ENCODE measurements at places on chromosomes 5 and 9.

DNA sequence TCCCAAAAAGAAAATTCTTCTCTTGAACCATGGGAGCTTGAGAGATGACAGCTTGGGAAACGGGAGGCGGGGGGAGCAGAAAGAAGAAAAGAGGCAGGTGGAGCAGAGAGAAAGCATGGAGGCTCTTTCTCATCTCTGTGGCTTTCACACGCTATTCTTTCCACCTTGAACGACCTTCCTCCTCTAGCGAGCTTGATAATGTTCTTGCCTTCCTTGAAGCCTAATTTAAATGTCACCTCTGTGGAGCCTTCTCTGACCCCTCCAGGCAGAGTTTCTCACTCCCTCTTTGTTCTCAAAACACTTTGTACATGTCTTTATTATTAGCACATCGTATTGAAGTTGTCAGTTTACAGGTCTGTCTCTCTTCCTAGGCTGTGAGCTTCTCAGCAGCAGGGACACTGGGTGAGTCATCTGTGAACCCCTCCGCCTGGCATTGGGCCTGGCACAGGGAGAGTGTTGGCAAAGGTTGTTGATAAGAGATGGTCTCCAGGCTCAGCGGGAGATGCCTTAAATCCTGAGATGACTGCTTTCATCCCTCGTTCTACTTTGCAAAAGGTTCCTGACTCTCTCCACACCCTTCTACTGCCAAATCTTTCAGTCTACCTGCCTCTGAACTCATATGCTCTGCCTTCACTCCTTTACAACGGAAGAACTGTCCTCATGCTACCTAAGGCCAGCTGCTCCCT is 14.1 kb upstream of the STRBP start:
- no peak for DNase-seq

DNA sequence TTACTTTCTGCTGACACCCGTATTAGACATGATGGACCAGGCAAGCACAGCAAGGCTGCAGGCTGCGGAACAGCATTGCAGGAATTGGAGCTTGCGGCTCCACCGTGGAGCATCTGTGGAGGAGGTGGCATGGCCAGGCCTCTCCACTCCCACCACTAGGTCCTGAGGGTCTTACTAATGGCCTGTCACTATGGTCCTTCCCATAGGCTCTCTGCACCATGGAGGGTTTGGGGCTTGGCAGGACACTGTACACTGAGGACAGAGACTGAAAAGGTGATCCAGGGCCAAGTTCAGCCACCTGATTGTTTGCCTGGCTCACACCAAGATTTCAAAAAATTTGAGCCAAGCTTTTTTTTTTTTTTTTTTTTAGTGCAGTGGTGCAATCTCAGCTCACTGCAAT is 14.3 kb upstream of the ZBTB43 start:
- DNase-seq, result no peak

- peak; percentile 22 for DNase-seq
Observed at GRCh38 chr5:143433670-143434069, 30.2 kb upstream of the NR3C1 start.

GRCh38 chr9:113526841-113527240 is 63.3 kb downstream of the RGS3 start:
- DNase-seq, result no peak

DNA sequence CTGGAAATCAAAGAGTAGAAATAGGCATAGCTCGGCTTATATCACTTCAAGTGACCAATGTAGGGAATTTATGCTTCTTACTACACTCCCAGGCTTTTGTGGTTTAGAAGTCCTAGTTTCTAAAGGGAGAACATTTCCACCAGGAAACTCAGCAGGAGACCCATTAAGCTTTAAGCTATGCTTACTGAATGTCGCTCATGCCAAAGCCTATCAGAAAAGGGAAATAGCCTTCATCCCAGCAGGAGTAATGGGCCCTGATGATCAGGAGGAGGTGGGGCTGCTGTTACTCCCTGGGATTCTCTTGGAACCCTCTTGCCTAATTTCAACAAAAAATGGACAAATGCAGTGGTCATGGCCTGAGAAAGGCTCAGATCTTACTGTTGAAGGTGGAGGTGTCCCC is 54.5 kb upstream of the SEMA6A start:
- no peak for DNase-seq

GRCh38 chr5:145178641-145179523 is 656.3 kb downstream of the PRELID2 start:
- DNase-seq, result no peak

DNA sequence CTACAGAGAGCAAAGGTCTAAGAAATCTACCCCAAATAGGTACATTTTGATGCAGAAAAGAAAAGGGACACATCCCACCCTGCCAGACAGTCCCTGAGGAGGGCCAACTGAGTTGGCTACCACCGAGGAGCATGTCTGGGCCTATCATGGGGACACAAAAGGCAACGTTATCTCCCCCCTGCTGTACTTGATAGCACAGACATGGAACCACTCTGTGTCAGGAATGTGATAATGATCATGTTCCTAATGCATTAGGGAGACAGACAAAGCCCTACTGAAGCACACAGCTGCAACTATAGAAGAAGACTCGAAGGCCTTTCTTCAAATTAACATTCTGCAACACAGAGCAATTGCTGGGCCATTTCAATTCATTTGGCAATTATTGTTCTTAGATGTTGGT is 84.5 kb downstream of the ENC1 start:
- no peak for DNase-seq

DNA sequence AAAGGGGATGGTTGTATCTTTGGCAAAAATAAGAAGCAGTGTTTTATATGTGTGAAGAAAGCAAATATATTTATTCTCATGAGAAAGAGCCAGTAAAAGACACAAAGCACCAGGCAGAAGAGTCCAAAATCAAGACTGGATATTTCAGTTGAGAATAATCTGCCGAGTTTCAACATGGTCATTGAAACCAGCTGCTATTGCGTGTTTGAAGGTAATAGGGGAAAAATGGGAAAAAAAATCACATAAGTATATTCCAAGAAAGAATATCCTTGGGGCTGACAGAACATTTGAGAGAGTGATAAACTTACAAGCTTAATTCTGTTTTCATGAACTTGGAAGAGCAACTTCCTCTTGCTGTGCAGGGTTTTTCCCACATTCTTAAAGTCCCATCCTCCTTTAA is 79.9 kb downstream of the ISOC1 start:
- no peak for DNase-seq

DNA sequence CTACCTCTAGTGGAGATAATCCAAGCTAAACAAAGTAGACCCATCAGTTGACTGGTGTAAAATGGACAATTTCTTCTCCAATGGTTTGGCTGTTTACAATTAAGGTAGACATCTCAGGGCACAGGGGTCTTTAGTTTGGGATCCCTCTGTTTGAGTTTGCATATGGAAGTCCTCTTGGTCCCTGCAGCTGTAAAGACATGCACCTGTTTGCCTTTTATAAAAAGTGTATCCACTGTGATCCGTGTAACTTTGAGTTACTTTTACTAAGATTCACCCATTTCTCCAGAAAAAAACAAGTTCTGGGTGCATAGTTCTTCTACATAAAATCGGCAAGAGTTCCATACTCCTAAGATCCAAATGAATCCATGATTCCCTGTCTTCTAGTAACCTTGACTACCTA is 374.7 kb upstream of the ADAMTS16 start:
- DNase-seq, result no peak

GRCh38 chr5:134846641-134846960 is 833 bp downstream of the C5orf24 start:
- DNase-seq, result no peak

DNA sequence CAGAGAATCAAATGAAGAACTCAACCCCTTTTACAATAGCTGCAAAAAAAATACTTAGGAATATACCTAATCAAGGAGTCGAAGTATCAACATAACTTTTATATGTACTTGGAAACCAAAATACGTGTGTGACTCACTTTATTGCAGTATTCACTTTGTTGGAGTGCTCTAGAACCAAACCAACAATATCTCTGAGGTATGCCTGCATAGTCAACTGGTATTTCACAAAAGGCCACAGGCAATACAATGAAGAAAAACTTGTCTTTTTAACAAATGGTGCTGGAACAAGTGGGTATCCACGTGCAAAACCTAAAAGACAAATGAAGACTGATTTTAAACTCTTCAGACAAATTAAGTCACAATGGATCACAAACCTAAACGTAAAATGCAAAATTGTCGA is 385.7 kb downstream of the TLE1 start:
- no peak for DNase-seq

- no peak for DNase-seq
Observed at GRCh38 chr9:26723486-26723885, 169.1 kb downstream of the CAAP1 start.

Measured in activated T-cell treated with anti-CD3 and anti-CD28 coated beads, Interleukin-2, amount 50 U/mL, for 1 hour (primary cell).